ENCODE measurements at places on chromosomes 1 and 21. TPM values are rescaled to one million over a fixed set of nuclear protein-coding genes. Genes with fewer than 3 reads are reported as not detected.

KCNA10 gene
- total RNA-seq, result not detected

FCRL5 gene
- total RNA-seq, result 1.7 TPM

OR2G2 gene
- total RNA-seq, result not detected

A3GALT2 gene
- 0.79 TPM for total RNA-seq

LCE1B gene
- total RNA-seq, result not detected

CACHD1 gene
- total RNA-seq, result 26.3 TPM

LEFTY2 gene
- total RNA-seq, result 2.9 TPM

INSRR gene
- total RNA-seq, result not detected

HFM1 gene
- total RNA-seq, result 3.4 TPM

HSPA6 gene
- 19.6 TPM for total RNA-seq

LCE1E gene
- not detected for total RNA-seq

FCRLB gene
- total RNA-seq, result 2.1 TPM

SEMA4A gene
- 65.9 TPM for total RNA-seq

IVL gene
- 0.24 TPM for total RNA-seq

BLACAT1 gene
- total RNA-seq, result 4.2 TPM

TRIM17 gene
- 1.6 TPM for total RNA-seq

UBXN10 gene
- 0.86 TPM for total RNA-seq

CD52 gene
- total RNA-seq, result 210 TPM

CRTC2 gene
- 51.0 TPM for total RNA-seq

TNN gene
- 0.17 TPM for total RNA-seq

TMEM79 gene
- 1.4 TPM for total RNA-seq

MPZ gene
- 3.1 TPM for total RNA-seq

CDA gene
- 9.3 TPM for total RNA-seq

GPATCH2 gene
- 22.4 TPM for total RNA-seq

TRIM46 gene
- 0.64 TPM for total RNA-seq

F11R gene
- 99.0 TPM for total RNA-seq

SDHC gene
- total RNA-seq, result 25.8 TPM

S100B gene
- 3.6 TPM for total RNA-seq

RIPPLY3 gene
- 1.1 TPM for total RNA-seq

ALX3 gene
- total RNA-seq, result not detected

HUNK gene
- total RNA-seq, result 1.3 TPM

CBS gene
- total RNA-seq, result 69.5 TPM

GPBP1L1 gene
- total RNA-seq, result 184 TPM

NTMT2 gene
- total RNA-seq, result not detected

ADGRB2 gene
- 1.0 TPM for total RNA-seq

ACOT11 gene
- 7.2 TPM for total RNA-seq

PCNX2 gene
- total RNA-seq, result 8.2 TPM

GRIK3 gene
- not detected for total RNA-seq

LCE1F gene
- total RNA-seq, result not detected

TSTD1 gene
- total RNA-seq, result 170 TPM

GBP6 gene
- total RNA-seq, result 0.46 TPM

PRAMEF8 gene
- total RNA-seq, result not detected

TFF1 gene
- total RNA-seq, result not detected

LRRN2 gene
- 2.1 TPM for total RNA-seq

MDM4 gene
- total RNA-seq, result 40.0 TPM

SLAMF8 gene
- total RNA-seq, result 4.1 TPM

CENPS gene
- total RNA-seq, result 14.1 TPM

SPRR2A gene
- not detected for total RNA-seq

SERTAD4 gene
- total RNA-seq, result 4.7 TPM

CXADR gene
- total RNA-seq, result 30.4 TPM

QSOX1 gene
- 206 TPM for total RNA-seq

NBPF26 gene
- total RNA-seq, result 21.5 TPM

TIE1 gene
- 23.9 TPM for total RNA-seq
